ENCODE measurements at places on chromosomes 3 and 15.

DNA sequence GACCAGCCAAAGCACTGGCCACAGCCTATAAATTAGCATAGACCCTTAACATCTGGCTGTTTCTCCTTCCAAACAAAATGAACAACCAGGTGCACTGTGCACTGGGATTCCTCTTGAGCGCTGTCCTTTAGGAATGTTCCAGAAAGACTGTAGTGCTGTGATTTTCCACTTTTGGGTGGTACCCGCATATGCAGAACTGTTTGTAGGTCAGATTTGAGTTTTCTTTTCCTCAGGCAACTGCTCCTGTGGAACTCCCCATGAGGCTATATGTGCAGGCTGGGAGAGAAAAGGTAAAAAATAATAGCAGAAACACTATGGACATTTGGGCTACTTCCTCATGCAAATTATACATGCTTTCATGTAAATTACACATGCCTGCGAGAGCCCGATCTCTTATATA is 139.1 kb downstream of the CHST2 start:
- H3K4me3 ChIP-seq: no peak overlapping the region
- no peaks in the 10 kb centered on the region for H3K27me3 ChIP-seq
- H3K36me3 ChIP-seq: no peaks in the 10 kb centered on the region
- no peak overlapping the region for H3K27ac ChIP-seq

GRCh38 chr3:177789500-177789899 is 592.2 kb upstream of the TBL1XR1 start:
- peaks cover 37% of the 10 kb centered on the region for H3K4me1 ChIP-seq
- H3K27me3 ChIP-seq: no peaks in the 10 kb centered on the region
- no peak overlapping the region for H3K27ac ChIP-seq
- no peaks in the 10 kb centered on the region for H3K36me3 ChIP-seq
- H3K4me3 ChIP-seq: no peak overlapping the region

DNA sequence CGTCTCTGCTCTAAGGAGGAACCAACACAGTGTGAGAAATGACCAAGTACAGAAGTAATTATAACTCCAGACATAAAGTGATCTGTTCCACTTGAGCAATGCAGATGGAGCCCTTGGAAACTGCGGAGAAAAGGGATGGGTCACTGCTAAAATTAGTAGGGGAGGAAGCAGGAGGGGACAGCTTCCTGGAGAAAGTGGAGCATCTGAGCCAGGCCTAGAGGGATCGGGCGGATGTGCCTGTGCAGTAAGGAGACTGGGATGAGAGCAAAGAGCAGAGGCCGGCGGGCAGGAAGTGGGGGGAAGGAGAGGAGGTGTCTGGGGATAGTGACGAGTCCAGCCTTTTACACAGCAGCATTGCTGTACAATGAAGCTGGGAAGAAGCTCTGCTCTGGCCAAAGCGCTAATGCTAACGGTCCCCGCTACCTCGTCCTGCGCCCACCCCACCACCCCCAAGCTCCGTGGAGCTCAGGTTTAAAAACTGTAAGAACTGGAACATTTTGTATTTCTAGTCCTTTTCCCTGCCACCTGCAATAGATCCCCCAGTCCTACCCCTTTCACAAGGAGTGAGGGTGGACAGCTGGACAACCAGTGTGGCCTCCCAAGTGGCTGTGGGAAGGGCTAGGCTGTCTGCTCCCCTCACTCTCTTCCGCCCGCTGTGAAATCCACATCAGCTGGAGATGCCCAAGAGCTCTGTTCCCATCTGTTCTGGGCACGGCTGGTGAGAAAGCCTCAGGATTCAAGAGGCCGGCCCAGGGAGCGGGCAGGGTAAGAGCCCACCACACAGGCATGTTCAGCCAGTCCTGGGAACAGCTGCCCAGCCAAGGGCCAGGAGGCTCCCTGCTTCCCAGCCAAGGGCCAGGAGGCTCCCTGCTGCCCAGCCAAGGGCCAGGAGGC is 53.0 kb upstream of the HES1 start:
- H3K4me1 ChIP-seq: peaks cover 7% of the 10 kb centered on the region
- DNase-seq: no peak
- H3K27ac ChIP-seq: no peak overlapping the region
- H3K4me3 ChIP-seq: no peak overlapping the region
- peaks cover 33% of the 10 kb centered on the region for H3K27me3 ChIP-seq

DNA sequence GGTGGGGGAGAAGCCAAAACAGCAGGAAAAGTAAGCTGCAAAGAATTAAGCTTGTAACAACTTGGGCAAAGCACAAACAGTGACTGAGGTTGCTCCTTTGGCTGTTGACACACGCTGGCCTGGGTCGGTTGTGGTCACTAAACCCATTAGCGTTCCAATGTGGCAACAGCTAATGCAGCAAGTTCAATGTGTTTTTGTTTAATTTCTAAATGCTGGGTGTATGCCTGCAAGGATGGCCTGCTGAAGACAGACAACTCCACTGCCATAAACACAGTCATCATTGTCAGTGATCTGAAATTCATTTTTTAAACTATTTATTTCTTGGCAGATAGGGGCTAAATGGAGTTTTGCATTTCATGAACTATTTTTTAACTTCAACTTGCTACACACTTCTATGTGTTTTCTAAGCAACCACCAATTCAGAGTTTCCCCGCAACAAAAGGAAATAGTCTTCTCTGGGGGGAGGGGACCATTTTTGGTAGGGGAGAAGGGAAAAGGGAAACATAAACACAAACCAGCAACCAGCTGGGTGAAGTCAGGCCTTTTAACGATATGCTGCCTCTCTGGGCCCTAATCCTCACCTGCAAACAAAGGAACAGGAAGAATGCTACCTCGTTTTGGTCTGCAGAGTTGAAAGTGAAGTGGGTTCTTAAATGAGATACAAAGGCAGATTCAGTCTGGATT is 34.8 kb upstream of the WNT5A start:
- no peak overlapping the region for H3K27ac ChIP-seq
- no peaks in the 10 kb centered on the region for H3K36me3 ChIP-seq
- H3K4me1 ChIP-seq: no peaks in the 10 kb centered on the region
- H3K27me3 ChIP-seq: no peaks in the 10 kb centered on the region

- no peak overlapping the region for H3K27ac ChIP-seq
- DNase-seq: no peak
- no peaks in the 10 kb centered on the region for H3K36me3 ChIP-seq
- no peak overlapping the region for H3K4me3 ChIP-seq
- H3K4me1 ChIP-seq: no peaks in the 10 kb centered on the region
Observed at GRCh38 chr3:156837115-156837514, 11.0 kb downstream of the LEKR1 start.

DNA sequence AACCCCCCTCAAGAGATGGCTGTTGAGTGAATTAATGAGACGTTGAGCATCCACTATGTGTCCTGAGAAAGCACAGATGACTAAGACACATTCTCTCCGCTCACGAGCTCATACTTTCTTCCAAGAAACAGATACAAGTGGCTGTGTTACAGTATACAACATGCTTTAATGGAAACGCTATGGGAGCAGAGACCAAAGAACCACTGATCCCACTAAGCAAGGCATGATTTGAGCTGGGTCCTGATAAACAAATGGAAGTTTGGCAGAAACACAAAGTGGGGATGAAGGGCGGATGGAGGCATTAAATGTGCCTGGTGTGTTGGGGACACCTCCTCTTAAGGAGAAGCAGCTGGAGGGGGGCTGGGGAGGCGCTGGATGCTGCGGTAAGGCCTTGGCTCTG is 129.4 kb downstream of the UACA start:
- H3K4me1 ChIP-seq: peaks cover 11% of the 10 kb centered on the region
- H3K27me3 ChIP-seq: peaks cover 16% of the 10 kb centered on the region
- H3K4me3 ChIP-seq: no peak overlapping the region
- no peaks in the 10 kb centered on the region for H3K36me3 ChIP-seq
- DNase-seq: no peak

DNA sequence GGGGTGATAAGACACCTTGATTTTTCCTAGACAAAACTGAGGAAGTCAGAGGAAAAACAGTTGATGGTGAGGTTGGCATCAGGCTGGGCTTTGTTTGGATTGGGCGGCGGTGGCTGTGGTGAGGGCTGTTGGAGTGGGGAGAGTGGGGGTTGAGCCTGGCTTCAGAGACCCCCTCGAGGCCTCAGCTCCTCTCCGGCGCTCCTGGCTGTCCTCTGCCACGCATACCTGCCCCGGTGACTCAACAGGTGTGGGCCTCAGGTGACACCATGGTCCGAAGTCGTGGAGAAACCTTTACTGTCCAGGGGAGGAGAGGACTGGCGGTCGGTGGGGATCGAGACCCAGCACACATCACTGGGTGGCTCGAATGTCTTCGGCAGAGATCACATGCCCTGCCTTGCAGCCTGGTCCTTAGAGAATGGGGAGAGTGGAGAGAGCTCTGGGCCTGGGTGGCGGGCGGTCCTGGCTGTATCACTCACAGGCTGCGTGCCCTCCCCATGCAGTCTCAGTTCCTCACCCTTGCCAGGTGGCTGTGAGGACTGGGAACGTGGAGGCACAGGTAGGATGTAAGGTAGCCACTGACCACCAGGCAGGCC is 2.6 kb downstream of the APBA2 start:
- H3K4me3 ChIP-seq: peak overlapping the region; percentile 79
- peaks cover 65% of the 10 kb centered on the region for H3K4me1 ChIP-seq
- H3K36me3 ChIP-seq: no peaks in the 10 kb centered on the region
- DNase-seq: no peak
- H3K27ac ChIP-seq: peak overlapping the region; percentile 7

- no peak for DNase-seq
- no peaks in the 10 kb centered on the region for H3K36me3 ChIP-seq
- H3K4me3 ChIP-seq: no peak overlapping the region
- H3K27me3 ChIP-seq: no peaks in the 10 kb centered on the region
- H3K4me1 ChIP-seq: no peaks in the 10 kb centered on the region
Observed at GRCh38 chr3:157313186-157313585, 123.5 kb upstream of the PTX3 start.

DNA sequence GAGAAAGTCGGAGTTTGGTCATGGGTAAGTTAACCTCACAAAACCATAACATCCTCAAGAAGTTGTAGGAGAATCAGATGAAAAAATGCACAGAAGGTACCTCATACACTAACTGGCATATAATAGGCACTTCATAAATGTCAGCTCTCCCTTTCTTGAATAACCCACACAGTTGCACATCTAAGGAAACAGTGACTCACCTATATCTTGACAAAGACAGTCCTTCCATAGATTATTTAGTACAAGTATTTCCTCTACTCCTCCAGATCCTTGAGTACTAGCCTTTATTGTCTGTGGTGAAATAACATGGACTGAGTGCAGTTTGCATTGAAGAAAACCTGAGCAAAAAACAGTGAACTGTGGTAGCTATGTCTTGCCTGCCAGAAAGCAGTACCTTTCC is 46.6 kb downstream of the MAGI1 start:
- no peak overlapping the region for H3K4me3 ChIP-seq
- no peak overlapping the region for H3K27ac ChIP-seq
- H3K4me1 ChIP-seq: peaks cover 7% of the 10 kb centered on the region
- DNase-seq: no peak
- no peaks in the 10 kb centered on the region for H3K36me3 ChIP-seq
- H3K27me3 ChIP-seq: peaks cover 5% of the 10 kb centered on the region

DNA sequence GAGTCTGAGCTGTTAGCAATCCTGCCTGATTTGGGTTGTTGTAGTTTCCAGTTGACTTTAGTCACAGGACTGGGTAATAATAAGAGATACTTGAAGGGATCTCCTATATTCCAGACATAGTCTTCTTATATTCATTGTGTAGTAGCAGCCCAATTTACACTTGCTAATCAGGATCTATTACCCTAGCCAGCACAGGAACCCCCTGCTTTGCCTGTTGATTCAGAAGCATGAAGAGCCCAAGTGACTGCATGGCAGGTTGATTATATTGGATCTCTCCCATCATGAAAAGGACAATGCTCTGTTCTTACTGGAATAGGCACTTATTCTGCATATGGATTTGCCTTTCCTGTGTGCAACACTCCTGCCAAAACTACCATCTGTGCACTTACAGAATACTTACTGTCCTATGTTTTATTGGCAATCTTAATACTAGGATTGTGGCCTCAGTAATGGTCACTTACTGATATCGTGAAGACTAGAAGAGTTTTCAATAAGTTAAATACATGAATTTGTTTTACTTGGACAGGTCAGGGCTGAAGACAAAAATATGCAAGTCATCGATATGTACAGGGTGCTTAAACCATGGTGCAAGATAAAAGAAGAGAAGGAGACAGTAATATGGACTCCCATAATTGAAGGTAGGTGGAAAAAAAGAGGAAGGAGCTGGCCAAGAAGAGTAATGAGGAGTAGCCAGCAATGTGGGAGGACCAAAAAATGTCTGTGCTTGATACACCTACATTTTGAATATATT is 304.1 kb downstream of the MCTP2 start:
- H3K4me1 ChIP-seq: no peaks in the 10 kb centered on the region
- H3K27me3 ChIP-seq: peaks cover 14% of the 10 kb centered on the region
- no peak overlapping the region for H3K4me3 ChIP-seq
- no peak overlapping the region for H3K27ac ChIP-seq
- DNase-seq: no peak
- no peaks in the 10 kb centered on the region for H3K36me3 ChIP-seq

DNA sequence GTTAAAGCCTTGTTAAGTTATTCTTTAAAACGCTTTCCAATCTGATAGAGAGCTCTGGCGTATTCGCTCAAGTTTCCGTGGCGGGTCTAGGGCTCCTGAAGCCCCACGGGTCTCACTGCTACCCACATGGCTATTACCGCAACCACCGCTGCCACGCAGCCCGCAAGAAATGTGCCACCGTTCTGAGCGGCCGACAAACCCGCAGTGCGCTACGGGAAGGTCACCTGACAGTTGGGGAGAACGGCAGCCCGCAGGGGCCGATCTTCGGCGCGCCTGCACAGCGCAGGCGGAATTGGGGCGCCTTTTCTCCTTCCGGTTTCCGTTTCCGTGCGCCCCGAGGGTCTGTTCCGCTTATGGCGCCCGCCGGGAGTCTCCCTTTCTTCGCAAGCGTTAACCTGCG is 76.6 kb upstream of the SNRPN start:
- no peak overlapping the region for H3K27ac ChIP-seq
- H3K36me3 ChIP-seq: no peaks in the 10 kb centered on the region
- H3K27me3 ChIP-seq: no peaks in the 10 kb centered on the region
- no peak for DNase-seq

Data from activated T-cell treated with anti-CD3 and anti-CD28 coated beads, Interleukin-2, amount 50 U/mL, for 24 hours (primary cell).